SJCRH30 (cell line): ENCODE measurements at places on chromosomes 2 and 18. TPM values are rescaled to one million over a fixed set of nuclear protein-coding genes. Genes with fewer than 3 reads are reported as not detected.
A peak's percentile ranks its signal among the peaks of the same experiment; 100 is the strongest.

- H3K27ac ChIP-seq = no peak overlapping the region
- DNase-seq = no peak
- H3K27me3 ChIP-seq = no peaks in the 10 kb centered on the region
- H3K36me3 ChIP-seq = no peaks in the 10 kb centered on the region
- H3K4me1 ChIP-seq = no peaks in the 10 kb centered on the region
Observed at GRCh38 chr18:30359521-30359920, 683.0 kb downstream of the DSC3 start.

GRCh38 chr18:24731158-24731557 is 270.7 kb downstream of the HRH4 start:
- no peak overlapping the region for H3K27ac ChIP-seq
- peaks cover under 1% of the 10 kb centered on the region; the same call in 1 of the 2 replicates for H3K4me1 ChIP-seq
- H3K36me3 ChIP-seq = no peaks in the 10 kb centered on the region

Gene CAPN14
- total RNA-seq = not detected in 2 replicates

Gene TBR1
- total RNA-seq = 0.13 and 0.20 TPM in 2 replicates

DNA sequence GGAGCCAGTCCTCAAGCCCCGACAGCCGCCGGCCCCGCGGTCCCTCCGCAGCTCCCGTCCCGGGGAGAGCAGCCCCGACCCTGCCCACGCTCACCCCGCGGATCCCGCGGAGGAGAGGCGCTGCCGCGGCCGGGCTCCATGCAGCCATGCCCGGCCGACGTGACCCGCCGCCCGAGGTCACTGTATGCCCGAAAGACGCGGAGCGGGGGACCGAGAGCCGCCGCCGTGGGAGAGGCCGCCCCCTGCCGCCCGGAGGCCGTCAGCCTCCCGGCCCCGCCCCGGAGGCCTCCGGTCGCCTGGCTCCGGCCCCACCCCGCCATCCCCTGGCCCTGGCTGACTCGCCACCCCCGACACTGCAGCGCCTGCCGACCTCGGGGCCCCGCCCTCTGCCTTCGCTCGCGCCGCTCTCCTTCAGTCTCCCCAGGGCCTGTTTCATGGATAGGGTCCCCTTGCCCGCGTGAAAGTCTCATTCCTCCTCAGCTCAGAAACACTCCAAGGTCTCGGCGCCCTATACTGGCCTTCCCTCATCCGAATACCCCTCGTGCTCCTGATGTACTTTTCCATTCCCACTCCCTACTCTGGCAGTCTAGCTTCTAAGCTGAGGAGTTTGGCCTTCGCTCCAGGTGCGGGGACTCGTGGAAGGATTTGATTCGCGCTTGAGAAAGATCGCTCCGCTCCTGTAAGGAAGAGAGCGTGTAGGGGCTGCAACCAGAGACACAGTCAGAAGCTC is at the start of gene BOLA3:
Gene BOLA3 (minus strand): TSS at position 186 of the 730 bp plus-strand sequence. CDS start 38 bp downstream, at position 148.
- peaks cover 13% of the 10 kb centered on the region for H3K36me3 ChIP-seq
- peak; percentile 93 for DNase-seq

Gene SCG2
- not detected in 2 replicates for total RNA-seq

DNA sequence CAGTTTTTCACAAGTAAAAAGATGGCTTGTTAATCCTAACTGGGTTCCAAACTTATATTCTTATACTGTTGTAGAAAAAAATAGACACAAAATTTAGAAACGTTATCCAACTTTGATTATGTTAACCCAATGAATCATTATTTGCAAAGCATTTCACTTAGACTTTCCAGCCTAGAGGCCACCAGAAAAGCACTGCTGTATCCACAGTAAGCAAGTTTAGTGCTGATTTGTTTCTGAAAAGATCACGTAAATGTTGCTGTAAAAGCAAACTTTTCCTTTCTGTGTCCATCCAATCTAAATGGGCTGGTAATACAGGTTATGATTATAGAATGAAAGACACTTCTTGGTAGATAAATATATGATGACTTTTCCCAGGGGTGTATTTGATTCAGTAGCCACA is 17.6 kb upstream of the BZW1 start:
- peaks cover 6% of the 10 kb centered on the region for H3K4me1 ChIP-seq
- H3K4me3 ChIP-seq = no peak overlapping the region
- no peak overlapping the region for H3K27ac ChIP-seq
- peaks cover 5% of the 10 kb centered on the region; the same call in 1 of the 2 replicates for H3K27me3 ChIP-seq
- no peak for DNase-seq

DNA sequence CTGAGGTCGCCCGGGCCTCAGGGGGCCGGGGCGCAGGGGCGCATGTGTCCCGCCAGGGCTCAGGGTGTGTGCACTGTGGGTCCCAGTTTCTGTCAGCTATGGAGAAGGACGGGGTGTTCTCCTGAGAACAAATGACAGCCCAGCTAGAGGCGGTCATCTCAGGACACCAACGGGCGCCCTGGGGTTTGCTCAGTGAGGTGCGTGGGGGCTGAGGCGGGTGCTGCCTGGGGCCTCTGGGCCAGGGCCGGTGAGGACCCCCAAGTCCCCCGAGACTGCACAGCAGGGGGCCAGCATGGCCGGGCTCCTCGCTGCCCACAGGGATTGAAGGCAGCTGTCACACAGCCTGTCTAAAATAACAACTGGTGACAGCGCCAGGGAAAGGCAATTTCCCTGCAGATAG is 808.8 kb upstream of the SOX11 start:
- H3K4me1 ChIP-seq = no peaks in the 10 kb centered on the region
- H3K4me3 ChIP-seq = no peak overlapping the region
- DNase-seq = no peak
- no peaks in the 10 kb centered on the region for H3K27me3 ChIP-seq
- no peaks in the 10 kb centered on the region for H3K36me3 ChIP-seq

Gene EVX2
- total RNA-seq = not detected in 2 replicates

Gene KCNE4
- 0.02 TPM in 1 of 2 replicates, not detected in the other for total RNA-seq
